Activated CD8-positive, alpha-beta memory T cell treated with anti-CD3 and anti-CD28 coated beads for 1 hour (primary cell): ENCODE measurements at places on chromosomes 2 and 18.

GRCh38 chr2:10489842-10490555 lies 41.9 kb upstream of the ODC1 start:
- DNase-seq = no peak

DNA sequence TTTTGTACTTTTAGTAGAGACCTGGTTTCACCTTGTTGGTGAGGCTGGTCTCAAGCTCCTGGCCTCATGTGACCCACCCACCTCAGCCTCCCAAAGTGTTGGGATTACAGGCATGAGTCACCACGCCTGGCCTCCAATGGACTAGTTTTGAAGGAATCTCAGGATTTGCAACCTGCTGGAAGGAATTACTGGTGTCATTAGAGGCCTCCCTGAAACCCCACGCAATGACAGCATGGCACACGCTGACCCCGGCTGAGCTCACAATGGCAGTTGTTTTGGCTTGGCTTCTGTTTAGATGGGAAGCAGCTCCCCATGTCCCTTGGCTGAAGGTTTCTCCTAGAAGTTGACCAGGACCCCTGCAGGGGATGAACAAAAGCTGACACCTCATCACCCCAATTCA lies 23.1 kb upstream of the COPS8 start:
- DNase-seq = no peak

- DNase-seq = no peak
Observed at GRCh38 chr2:191049728-191050639, 36.0 kb upstream of the STAT1 start.

DNA sequence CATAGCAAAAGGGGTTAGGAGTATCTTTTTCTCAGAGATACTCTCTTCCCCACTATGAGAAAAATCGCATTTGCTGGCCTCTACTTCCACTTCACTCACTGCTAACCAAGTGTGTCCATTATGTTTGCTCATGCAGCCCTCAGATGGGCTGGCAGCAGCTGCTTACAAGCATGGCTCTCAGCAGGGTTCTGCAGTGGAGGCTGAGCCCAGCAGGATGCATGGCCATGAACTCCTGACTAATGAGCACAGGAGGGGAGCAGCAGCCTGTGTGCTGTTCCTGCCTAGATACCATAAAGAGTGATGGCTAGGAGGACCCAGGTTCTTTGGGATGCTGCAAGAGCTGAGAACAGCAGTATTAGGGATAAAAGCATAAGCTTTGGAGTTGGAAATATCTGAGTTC lies 316.9 kb upstream of the THSD7B start:
- no peak for DNase-seq

DNA sequence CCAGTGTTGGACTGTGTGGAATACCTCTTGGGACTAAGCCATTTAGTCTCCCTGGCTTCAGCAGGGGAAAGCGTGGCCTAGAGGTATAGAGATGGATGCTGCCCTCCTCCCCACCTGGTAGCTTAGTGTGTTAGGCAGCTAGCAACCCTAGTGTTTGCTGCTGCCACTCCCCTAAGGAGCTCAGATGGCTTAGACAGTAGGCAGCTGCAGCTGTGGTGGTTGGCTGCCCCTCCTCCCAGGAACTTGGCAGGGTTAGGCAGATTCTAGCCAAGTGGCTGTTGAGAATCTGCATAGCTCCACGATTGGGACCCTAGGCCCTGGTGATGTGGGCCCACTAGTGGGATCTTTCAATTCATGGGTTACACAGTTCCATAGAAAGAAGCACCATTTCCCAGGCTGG lies 550.4 kb upstream of the CHAC2 start:
- DNase-seq = no peak

- no peak for DNase-seq
Observed at GRCh38 chr2:109295781-109296117, 166.7 kb downstream of the SH3RF3 start.

GRCh38 chr2:11550901-11551568 lies 17.2 kb downstream of the GREB1 start:
- no peak for DNase-seq

GRCh38 chr2:132503701-132504100 lies 87.1 kb downstream of the GPR39 start:
- no peak for DNase-seq

DNA sequence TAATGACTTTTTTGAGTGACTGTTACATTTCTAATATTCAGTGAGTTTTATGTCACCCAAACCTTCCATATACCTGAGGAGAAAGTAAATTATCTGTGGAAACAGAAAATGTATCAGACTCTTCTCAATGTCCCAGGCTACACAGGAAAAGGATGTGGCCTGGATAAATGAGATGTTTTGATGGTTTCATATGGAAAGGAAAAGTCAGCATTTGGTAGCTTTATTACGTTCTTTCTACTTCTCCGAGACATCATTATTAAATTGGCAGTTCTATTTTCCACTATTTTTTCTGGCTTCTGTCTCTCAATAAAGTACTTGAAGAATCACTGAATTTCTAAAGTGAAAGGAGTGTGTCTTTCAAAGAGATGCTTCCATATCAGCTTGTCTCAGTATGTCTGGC lies 847.0 kb upstream of the CRIM1 start:
- no peak for DNase-seq

- no peak for DNase-seq
Observed at GRCh38 chr18:59690996-59691395, 6.2 kb downstream of the CCBE1 start.

DNA sequence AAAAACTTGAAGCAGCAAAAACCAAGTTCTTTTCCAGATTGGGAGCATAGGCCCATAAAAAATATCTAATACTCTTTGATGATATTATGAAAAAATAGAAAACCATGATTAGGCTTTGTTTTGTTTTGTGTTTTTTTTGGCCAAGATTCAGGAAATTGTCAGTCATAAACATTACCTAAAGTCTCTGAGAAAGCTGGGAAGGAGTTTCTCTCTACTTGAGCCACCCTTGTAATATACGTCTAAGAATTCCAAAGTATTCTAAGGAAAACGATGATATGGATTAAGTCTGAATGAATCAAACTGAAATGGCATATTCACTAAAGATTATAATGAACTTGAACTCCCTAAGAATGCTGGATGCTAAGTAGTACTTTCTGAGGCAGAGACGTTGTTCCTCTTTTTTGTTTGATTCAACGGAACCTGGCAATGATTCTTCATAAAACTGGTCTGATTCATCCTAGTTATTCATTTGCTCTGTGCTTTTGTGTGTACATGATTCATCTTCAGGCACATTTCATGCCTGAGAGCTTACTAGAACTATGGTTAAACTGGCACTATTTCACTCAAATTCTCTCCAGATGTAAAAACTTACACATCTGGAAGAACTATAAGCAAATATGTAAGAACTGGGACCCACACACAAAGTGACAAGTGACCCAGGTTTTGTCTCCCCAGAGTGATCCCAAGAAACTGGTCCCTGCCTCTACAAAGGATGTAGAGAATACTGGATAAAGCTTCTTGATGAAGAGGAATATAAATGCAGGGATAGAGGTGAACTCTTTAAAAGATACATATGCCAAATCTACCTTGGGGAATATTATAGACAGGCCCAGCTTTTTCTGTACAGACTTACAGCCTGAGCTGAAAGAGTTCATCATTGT lies 159.7 kb downstream of the DOCK10 start:
- DNase-seq = no peak

GRCh38 chr2:216362730-216363129 lies 9.6 kb downstream of the MARCHF4 start:
- no peak for DNase-seq

DNA sequence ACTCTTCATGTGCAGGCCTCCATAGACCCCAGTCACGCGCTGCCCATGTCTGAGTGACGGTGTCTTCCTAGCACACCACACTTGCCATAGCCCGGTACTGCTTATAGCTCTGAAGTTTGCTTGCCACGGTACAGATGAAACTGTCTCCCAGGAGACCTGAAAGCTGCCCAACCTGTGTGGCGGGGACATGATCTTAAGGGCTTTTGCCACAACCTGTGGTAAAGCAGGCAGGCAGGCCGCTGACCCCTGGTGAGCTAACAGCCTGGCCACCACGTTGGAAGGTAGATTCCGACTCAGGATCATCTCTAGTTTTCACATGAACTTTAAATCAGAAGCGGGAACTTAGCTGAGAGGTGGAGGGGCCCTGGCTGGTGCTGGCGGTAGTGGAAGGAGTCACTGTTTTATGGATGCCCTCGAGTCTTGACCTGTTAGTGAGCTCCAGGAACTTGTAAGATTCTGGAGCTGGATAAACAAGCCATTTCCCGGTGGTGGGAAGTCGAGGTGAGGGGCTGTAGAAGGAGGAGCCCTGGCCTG lies 153.3 kb downstream of the ZNF236 start:
- no peak for DNase-seq

- no peak for DNase-seq
Observed at GRCh38 chr2:99217929-99218501, 37.0 kb downstream of the MRPL30 start.

GRCh38 chr2:230326453-230327417 lies at the start of gene SP140L:
Gene SP140L (plus strand): TSS chr2:230327193. CDS start chr2:230327270, 77 bp downstream.
- DNase-seq = peak; percentile 58

- no peak for DNase-seq
Observed at GRCh38 chr2:80380736-80381135, 76.2 kb upstream of the LRRTM1 start.
